ENCODE measurements at places on chromosomes 2 and 18. TPM values are rescaled to one million over a fixed set of nuclear protein-coding genes. Genes with fewer than 3 reads are reported as not detected.

The GCG gene
- not detected for total RNA-seq

The ADCYAP1 gene
- not detected for total RNA-seq

The ANKRD36C gene
- total RNA-seq: 3.5 TPM

The GAL3ST2 gene
- total RNA-seq: 0.15 TPM

The DOK1 gene
- total RNA-seq: 4.8 TPM

The C2orf80 gene
- not detected for total RNA-seq

The DES gene
- 0.47 TPM for total RNA-seq

The MYOM1 gene
- 0.13 TPM for total RNA-seq

The ALLC gene
- total RNA-seq: 0.11 TPM

The SRD5A2 gene
- 0.02 TPM for total RNA-seq

The DNAJC5G gene
- not detected for total RNA-seq

The PCARE gene
- total RNA-seq: not detected

The ADRA2B gene
- 0.14 TPM for total RNA-seq
